Thoracic aorta (tissue), 2 donors: ENCODE measurements at places on chromosomes 3 and 15. TPM values are rescaled to one million over a fixed set of nuclear protein-coding genes. Genes with fewer than 3 reads are reported as not detected.

GOLGA8G gene
- total RNA-seq: not detected

CD200 gene
- total RNA-seq: 22.5 TPM

ZNF80 gene
- total RNA-seq: not detected

PCYT1A gene
- total RNA-seq: 102 TPM

DNA sequence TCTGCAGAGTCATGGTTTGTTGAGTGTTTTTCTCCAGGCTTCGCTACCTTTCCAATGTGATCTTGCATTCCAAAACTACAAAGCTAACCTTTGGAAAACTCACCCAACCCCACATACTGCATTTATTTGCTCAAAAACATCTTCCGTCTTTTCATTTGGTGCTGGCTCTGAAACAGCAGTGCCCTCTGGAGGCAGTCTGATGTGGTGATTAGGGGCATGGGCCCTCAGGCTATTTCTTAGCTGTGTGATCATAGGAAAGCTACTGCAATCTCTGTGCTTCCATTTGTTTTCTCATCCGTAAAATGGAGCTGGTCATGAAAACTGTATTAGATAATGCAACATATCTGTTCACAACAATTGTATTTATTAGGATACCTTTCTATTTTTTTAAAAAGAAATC lies 47.0 kb downstream of the MTHFS start:
- no peak for DNase-seq
- H3K36me3 ChIP-seq: no peaks in the 10 kb centered on the region
- H3K4me3 ChIP-seq: no peak overlapping the region

DNA sequence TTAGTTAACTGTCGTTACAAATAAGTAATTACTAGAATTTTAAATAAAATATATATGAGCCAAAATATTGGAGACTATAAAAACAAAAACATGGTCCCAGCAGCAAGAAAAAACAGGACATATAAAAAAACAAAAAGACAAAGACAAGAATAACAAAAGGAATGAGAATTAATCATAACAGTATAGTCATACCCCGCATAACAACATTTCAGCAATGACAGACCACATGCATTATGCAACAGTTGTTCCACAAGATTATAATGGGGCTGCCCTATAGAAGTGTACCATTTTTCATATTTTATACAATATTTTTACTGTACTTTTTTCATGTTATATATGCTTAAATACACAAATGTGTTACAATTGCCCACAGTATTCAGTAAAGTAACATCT lies 5.6 kb downstream of the HLTF start:
- no peak overlapping the region for H3K4me3 ChIP-seq
- H3K4me1 ChIP-seq: peaks cover 24% of the 10 kb centered on the region
- DNase-seq: no peak
- peaks cover under 1% of the 10 kb centered on the region for H3K36me3 ChIP-seq
- H3K27ac ChIP-seq: no peak overlapping the region
- no peaks in the 10 kb centered on the region for H3K27me3 ChIP-seq

DNA sequence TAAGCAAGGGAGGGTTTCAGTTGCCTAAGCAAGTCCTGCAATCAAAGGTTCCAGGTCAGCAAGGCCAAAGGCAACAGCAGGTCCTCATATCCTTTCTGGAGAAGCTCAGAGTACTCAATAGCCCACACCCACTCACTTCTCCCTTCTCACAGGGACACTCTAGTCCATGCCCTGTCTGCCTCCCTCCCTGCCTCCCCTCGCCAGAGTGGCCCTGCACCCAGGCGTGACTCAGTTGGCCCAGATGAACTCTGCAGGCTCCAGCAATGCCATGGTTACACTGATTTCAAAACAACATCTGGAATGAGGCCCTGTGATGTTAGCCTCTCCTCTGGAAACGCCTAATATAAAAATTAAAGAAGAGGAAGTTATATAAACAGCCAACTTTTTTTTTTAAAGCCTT lies 32.9 kb downstream of the IL16 start:
- no peaks in the 10 kb centered on the region for H3K4me1 ChIP-seq
- no peak for DNase-seq
- no peaks in the 10 kb centered on the region for H3K36me3 ChIP-seq
- no peaks in the 10 kb centered on the region for H3K27me3 ChIP-seq
- H3K4me3 ChIP-seq: no peak overlapping the region

DNA sequence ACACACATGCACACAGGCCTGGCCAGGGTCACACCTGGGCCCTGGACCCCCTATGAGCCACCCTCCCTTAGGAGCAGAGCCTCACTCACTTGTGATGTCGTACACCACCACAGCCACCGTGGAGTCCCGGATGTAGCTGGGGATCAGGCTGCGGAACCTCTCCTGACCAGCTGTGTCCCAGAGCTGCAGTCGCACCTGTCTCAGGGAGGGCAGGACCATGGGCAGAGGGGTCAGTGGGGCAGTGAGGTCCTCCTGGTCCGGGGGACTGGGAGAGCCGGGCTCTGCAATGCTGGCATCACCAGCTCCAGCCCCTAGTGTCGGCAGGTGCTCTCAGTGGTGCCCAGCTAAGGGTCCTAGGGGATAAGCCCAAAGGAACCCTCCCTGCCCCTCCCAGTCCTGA lies 35.6 kb downstream of the SRPRB start:
- H3K27me3 ChIP-seq: no peaks in the 10 kb centered on the region
- H3K27ac ChIP-seq: no peak overlapping the region
- DNase-seq: no peak
- no peaks in the 10 kb centered on the region for H3K4me1 ChIP-seq

DNA sequence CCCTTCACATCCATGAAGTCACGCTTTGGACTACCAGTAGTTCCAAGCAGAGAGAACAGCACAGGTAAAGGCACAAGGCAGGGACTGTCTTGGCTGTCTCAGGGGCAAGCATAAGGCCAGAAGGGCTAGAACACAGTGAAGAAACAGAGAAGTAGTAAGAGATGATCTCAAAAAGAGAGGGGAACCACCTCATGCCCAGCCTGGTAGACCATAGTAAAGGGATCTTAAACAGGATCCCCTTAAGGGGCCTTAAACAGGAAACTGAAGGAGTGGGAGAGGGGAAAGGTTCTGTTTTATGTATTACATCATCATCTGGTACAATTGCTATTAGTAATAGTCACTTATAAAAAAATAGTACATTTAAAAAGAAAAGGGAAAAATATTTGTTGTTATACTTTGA lies 25.8 kb downstream of the P2RY1 start:
- no peak for DNase-seq
- no peaks in the 10 kb centered on the region for H3K27me3 ChIP-seq
- H3K36me3 ChIP-seq: no peaks in the 10 kb centered on the region
- peaks cover 10% of the 10 kb centered on the region for H3K4me1 ChIP-seq
- H3K4me3 ChIP-seq: no peak overlapping the region

DNA sequence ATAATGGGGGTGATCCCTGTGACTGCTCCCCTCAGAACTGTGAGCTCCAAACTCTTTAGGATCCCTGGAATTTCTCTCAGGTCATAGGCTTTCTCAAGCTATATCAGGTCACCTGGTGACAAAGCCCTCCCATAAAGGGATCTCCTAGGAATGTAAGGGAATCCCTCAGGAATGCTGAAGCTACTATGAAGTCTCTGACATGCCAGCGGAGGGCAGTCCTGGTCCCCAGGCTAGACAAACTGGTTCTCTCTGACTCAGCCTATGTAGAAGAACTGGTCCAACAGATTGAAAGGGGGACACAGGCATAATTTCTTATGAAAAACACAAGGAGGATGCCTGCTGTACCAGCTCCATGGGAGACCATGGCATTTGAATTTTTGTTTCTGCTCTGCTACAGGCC lies 6.7 kb downstream of the LPCAT4 start:
- no peak overlapping the region for H3K4me3 ChIP-seq
- no peaks in the 10 kb centered on the region for H3K27me3 ChIP-seq
- H3K27ac ChIP-seq: no peak overlapping the region
- no peak for DNase-seq
- H3K36me3 ChIP-seq: peaks cover 20% of the 10 kb centered on the region

- H3K4me1 ChIP-seq: no peaks in the 10 kb centered on the region
- no peaks in the 10 kb centered on the region for H3K27me3 ChIP-seq
- H3K36me3 ChIP-seq: no peaks in the 10 kb centered on the region
- DNase-seq: no peak
Measured at GRCh38 chr3:55725681-55726500, 238.8 kb upstream of the WNT5A start.

GRCh38 chr3:20916951-20917606 lies 731.1 kb upstream of the SGO1 start:
- no peaks in the 10 kb centered on the region for H3K4me1 ChIP-seq
- H3K4me3 ChIP-seq: no peak overlapping the region
- no peaks in the 10 kb centered on the region for H3K36me3 ChIP-seq
- DNase-seq: no peak

- H3K27me3 ChIP-seq: no peaks in the 10 kb centered on the region
- H3K4me3 ChIP-seq: no peak overlapping the region
- DNase-seq: no peak
- no peaks in the 10 kb centered on the region for H3K36me3 ChIP-seq
- no peaks in the 10 kb centered on the region for H3K4me1 ChIP-seq
Measured at GRCh38 chr15:60835974-60836373, 357.0 kb upstream of the ICE2 start.

DNA sequence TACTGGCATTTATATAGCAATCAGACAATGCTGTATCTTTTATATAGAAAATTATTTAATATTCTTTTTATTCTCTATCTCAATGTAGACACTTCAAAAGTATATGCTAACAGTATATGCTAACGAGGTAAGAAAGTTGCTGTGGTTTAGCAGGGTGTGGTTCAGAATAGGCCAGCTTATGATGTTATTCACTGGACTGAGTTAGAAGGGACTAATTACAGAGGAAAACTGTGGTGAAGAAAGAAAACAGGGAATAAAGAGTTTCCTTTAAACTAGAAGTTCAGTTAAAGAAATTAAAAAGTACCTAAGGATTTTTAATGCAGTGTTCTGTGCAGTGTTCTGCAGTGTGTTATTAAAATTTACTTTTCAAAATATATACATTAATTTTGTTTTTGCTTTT lies 59.4 kb downstream of the MYO9A start:
- no peak overlapping the region for H3K4me3 ChIP-seq
- H3K27me3 ChIP-seq: no peaks in the 10 kb centered on the region
- H3K36me3 ChIP-seq: no peaks in the 10 kb centered on the region
- no peak for DNase-seq
- peaks cover 17% of the 10 kb centered on the region for H3K4me1 ChIP-seq

GRCh38 chr3:133986311-133986710 lies 43.4 kb downstream of the SLCO2A1 start:
- H3K4me1 ChIP-seq: peaks cover 9% of the 10 kb centered on the region
- no peak overlapping the region for H3K27ac ChIP-seq
- DNase-seq: no peak

GRCh38 chr3:177683586-177683985 lies 486.3 kb upstream of the TBL1XR1 start:
- no peaks in the 10 kb centered on the region for H3K4me1 ChIP-seq
- H3K36me3 ChIP-seq: no peaks in the 10 kb centered on the region
- no peaks in the 10 kb centered on the region for H3K27me3 ChIP-seq
- H3K4me3 ChIP-seq: no peak overlapping the region
